ENCODE measurements at places on chromosomes 5 and 9.

- DNase-seq, result no peak
These were observed 94.6 kb downstream of the SEMA6A start for GRCh38 chr5:116479776-116480675.

DNA sequence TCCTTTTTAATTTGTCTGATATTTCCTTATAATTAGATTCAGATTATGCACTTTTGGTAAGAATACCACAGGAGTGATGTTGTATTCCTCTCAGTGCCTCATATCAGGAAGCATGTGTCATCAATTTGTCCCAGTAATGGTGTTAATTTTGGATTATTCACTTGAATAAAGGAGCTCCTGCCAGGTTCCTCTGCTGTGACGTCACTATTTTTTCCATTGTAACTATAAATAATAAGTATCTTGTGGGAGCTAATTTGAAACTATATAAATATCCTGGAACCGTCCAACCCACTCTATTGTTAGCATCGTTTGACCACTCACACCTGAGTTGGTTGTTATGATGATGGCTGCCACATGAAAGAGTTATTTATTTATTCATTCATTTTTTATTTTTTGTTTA is 107.9 kb downstream of the INVS start:
- no peak for DNase-seq

GRCh38 chr5:177405805-177406204 is 3.6 kb downstream of the F12 start:
- DNase-seq, result no peak

DNA sequence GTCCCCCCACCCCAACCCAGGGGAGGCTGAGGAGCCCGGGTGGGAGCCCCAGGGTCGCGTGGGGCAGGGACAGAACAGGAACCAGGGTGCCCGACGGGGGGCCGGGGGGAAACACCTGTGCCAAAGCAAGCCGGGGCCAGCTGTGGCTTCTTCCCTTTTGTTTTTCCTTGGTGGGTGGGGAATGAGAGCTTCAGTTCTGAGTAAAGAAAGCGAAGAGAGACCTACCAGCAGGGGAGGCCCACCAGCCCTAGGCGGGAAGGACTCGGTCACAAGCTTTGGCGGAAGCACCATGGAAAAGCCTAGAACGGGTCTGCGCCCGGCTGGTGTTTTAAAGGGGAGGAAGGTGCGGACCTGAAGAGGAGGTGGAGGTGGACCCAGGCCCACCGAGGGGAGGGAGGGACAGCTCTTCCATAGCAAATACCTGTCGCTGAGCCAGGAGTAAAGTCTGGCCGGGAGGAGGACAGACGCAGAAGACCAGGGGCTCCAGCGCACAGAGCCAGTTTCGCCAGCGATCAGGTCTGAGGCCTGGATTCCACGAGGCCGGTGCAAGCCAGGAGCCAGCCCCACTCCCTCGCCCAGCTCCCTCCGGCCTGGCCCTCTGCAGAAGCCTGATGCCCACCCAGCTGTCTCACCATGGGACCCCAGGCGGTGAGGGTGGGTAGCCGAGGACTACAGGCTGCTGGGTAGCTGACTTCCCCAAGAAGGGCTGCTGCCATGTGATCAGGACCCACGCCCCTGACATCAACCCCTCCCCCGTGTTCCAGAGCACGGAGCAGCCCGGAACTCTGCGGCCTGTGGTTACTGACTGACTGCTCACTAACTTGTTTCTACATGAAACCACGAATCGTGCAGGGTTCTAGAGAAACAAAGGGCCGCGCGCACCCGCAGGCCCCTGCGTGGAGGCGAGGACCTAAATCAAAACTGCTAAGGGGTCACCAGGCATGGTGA is 849 bp upstream of the MGAT1 start:
- peak; percentile 64 for DNase-seq

- DNase-seq, result no peak
These were observed 23.3 kb upstream of the TRIM14 start for GRCh38 chr9:98142182-98142907.

DNA sequence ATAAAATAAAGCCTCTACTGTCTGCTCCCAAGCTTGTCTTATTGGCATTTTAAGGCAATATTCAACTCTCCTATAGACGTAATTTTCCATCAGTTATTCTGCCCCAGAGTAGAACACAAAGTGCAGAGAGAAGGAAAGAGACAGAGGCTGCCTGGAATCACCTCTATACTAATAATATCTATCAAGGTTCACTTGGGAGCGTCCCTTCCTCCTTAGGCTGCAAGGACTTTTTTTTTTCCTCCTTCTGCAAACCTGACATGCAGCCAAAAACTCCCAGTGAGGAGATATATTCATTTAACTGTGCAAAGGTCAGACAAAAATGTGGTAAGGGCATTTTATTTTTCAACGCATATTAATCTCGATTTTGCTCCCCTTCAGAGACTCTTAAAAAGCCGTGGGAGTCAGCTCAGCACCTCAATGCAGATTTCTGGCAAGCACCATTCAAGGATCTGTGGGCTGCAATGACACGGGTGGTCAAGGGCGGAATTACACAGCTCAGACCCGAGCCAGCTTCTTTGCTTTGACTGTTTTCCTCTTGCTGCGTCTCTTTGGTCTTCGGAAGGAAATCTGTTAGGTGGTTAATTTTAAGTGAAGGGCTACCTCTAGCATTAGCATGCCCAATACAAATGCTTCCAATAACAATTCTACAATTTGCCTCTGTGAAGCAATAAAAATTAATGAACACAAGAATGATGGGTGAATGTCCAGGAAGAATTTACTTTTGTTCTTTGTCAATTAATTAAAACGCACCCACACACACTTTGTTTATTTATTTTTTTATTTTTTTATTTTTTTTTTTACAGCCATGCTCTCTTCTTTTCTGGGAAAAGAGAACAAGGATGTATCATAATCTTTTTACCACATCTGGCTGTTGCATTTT is 587.7 kb upstream of the GRAMD2B start:
- DNase-seq, result no peak

DNA sequence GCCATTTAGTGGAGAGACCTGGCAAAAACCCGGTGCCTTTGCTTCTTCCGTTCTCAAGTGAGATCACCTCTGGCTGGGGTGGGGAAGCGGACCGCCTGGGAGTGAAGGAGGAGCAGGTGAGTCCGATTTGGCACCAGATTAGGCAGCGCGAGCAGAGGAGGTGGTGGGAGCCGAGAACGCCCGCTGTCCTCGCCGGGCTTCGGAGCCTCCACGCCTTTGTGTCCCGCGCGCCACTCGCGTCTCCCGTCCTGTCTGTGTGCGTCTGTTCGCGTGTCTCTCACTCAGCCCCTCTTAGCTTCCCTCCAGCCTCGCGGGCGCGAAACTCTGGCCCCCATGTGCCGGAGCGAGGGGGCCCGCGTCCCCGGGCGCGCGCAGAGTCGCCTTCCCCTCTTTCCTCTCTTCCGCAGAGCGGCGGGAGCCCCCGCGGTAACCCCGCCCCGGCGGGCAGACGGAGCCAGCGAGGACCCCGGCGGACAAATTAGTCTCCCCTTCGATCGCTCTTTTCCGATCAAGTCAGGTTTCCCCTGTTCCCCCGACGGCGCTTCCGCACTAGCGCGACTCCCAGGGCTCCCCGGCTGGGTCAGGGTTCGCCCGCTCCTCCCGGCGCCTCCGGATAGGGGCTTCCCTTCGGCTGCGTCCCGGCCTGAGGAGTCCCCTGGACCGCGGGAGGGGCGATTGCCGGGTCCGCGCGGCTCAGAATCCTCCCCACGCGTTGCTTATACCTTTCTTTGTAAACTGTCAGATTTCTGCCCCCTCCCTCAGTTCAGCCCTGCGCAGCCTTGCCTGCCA is 7.1 kb downstream of the POU4F3 start:
- DNase-seq, result no peak

GRCh38 chr5:103353581-103353980 is 95.0 kb downstream of the MACIR start:
- DNase-seq, result no peak

- no peak for DNase-seq
These were observed 131.2 kb upstream of the LMX1B start for GRCh38 chr9:126482361-126483044.

DNA sequence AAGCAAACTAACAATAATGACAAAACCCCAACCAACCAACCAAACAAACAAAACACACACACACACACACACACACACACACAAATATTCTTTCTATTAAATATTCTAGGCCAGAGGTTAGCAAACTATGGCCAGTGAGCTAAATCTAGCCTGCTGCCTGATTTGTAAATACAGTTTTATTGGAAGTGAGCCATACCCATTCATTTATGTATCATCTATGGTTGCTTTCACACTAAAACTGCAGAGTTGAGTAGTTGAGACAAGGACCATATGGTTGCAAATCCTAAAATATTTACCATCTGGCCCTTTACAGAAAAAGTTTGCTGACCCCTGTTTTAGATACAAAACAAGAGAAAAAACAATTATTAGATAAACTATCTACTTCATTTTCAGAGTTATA is 620.5 kb upstream of the SEMA6A start:
- no peak for DNase-seq

DNA sequence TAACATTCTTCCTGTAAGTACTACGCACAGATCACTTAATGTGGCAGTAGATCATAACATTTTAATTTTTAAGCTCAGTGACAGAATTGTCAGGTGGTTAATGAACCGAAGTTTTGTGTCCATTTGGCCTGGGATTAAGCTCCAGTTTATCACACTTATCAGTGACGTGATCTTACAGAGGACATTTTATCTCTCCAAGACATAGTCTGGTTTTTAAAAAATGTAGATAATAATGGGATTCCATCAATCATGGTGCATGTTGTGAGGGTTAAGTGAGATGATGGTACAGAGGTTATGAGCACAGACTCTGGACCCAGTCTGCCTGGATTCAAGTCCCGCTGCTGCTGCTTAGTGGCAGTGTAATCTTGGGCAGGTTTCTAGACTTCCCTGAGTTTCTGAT is 66.0 kb upstream of the ZFAND5 start:
- DNase-seq, result no peak

GRCh38 chr5:102600964-102601363 is 102.2 kb upstream of the SLCO6A1 start:
- no peak for DNase-seq

DNA sequence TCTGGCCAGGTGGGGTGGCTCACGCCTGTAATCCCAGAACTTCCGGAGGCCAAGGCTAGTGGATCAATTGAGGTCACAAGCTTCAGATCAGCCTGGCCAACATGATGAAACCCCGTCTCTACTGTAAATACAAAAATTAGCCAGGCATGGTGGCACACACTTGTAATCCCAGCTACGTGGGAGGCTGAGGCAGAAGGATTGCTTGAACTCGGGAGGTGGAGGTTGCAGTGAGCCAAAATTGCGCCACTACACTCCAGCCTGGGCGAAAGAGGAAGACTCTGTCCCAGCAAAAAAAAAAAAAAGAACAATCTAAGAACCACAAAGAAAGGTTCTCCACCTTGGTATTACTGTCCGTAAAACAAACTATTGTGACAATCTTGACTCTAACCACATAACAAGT is 9.7 kb downstream of the MYO10 start:
- no peak for DNase-seq

DNA sequence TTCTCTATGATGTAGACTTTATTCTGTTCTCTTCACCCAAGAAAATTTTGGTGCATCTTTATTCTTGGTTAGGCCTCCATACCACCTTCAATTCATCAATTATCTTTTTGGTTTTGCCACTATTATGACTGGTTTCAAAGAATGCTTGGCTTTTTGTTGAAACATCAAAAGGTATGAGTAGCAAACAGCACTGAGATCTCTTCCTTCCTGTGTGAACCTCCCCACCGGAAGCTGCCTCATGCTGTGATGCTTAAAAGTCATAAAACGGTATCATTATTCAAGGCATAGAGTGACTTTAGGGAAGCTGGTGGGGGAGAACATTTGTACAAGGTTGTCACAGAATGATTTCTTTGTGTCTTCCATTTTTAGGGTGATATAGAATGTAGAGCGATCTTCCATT is 70.6 kb downstream of the IQGAP2 start:
- peak; percentile 30 for DNase-seq

GRCh38 chr5:163917747-163918146 is 412.3 kb downstream of the MAT2B start:
- DNase-seq, result no peak

Data from activated T-helper 1 cell treated with anti-CD3 and anti-CD28 coated beads, Interleukin-2, amount 50 U/mL, for 16 hours (primary cell).